ENCODE measurements at places on chromosomes 11 and 22. TPM values are rescaled to one million over a fixed set of nuclear protein-coding genes. Genes with fewer than 3 reads are reported as not detected.

DNA sequence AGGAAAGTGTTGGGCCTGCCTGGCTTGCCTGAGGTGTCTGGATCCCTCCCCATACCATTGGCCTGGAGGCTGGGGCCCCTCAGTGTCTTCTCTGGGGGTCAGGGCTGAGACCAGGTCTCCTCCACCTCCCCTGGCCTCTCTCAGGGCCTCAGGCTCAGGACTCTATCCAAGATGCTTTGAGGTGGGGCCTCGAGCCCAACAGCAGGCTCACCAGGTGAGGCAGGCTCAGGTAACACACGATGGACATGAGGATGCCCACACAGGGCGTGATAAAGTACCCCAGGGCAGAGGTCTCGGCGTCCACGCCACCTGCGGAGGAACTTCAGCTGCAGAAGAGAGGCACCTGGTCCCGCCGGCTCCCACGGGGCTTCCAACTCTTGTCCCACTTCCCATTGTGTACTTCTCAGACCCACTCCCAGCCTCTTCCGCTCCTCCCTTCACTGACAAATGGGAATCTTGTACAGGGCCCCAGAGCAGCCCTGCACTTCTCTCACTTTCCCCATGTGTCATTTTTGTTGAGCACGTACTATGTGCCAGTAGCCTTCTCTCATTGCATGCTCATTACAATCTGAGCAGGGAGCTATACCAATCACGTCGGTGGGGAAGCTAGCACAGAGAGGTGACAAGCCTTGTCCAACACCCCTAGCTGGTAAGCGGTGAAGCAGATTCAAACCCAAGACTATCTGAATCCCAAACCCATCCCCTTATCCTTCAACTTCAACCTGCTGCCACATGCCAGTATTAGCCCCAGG, 3.8 kb downstream of the SLC29A2 start:
- no peak overlapping the region for H3K4me3 ChIP-seq
- H3K27me3 ChIP-seq, result no peaks in the 10 kb centered on the region
- no peak for DNase-seq
- no peak overlapping the region for H3K27ac ChIP-seq

DNA sequence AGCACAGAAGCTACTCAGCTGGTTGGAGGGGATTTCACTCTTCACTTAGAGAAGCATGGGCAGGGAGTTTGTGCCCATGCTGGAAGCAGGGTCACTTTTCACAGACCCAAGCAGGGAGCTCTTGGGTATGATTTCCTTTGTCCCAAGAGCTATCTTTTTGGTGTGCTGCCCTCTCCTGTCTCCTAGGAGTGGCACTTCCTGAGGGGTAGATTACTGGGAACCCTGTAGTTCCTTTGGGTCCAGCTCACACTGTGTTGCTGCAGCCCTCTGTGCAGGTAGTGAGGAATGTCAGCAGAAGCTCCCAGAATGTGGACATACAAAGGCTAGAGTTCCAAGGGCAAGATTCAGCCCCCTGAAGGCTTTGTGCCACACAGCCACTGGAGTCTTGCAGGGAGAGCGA, 537.1 kb upstream of the ANO3 start:
- no peak overlapping the region for H3K4me3 ChIP-seq
- no peak overlapping the region for H3K27ac ChIP-seq
- H3K36me3 ChIP-seq, result no peaks in the 10 kb centered on the region
- no peak for DNase-seq

- H3K4me1 ChIP-seq, result peaks cover 21% of the 10 kb centered on the region
- no peak for DNase-seq
- peak overlapping the region; percentile 32 for H3K4me3 ChIP-seq
- H3K36me3 ChIP-seq, result no peaks in the 10 kb centered on the region
These were observed 11.7 kb upstream of the SMPD1 start for GRCh38 chr11:6378640-6378989.

GRCh38 chr11:6206456-6207180, 1.3 kb downstream of the C11orf42 start:
- H3K4me1 ChIP-seq, result peaks cover 20% of the 10 kb centered on the region
- no peak overlapping the region for H3K4me3 ChIP-seq
- H3K27ac ChIP-seq, result no peak overlapping the region
- DNase-seq, result no peak
- H3K27me3 ChIP-seq, result no peaks in the 10 kb centered on the region
- H3K36me3 ChIP-seq, result no peaks in the 10 kb centered on the region

Gene FAM180B
- 0.20 TPM for total RNA-seq

- H3K4me3 ChIP-seq, result no peak within 1 kb of the TSS
- no peak within 1 kb of the TSS for H3K27ac ChIP-seq
- DNase-seq, result no peak
- H3K27me3 ChIP-seq, result no peaks in the 10 kb centered on the region
These were observed at the start of gene CFAP300 for GRCh38 chr11:102047305-102047924. TSS of gene CFAP300 (plus strand) at chr11:102047437. CDS start at chr11:102047471, 34 bp downstream.
